ENCODE measurements at places on chromosomes 1 and 21.
A peak's percentile ranks its signal among the peaks of the same experiment; 100 is the strongest.

DNA sequence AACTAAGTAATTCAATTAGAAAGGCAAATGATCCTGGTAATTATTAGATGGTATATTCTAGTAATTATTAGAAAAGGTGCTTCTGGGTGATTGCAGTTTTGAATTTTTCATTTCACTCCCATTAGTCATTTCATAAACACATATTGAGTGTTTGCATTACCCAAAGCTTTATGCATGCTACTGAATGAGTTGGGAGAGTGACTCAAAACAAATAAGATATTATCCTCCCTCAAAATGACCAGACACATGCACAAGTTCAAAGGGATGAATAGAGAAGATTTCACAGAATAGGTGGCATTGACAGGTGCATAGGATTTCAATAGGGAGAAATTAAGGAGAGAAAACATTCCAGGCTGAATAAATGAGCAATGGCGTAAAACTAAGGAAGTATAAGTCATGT is 84.7 kb downstream of the PHTF1 start:
- DNase-seq, result no peak

DNA sequence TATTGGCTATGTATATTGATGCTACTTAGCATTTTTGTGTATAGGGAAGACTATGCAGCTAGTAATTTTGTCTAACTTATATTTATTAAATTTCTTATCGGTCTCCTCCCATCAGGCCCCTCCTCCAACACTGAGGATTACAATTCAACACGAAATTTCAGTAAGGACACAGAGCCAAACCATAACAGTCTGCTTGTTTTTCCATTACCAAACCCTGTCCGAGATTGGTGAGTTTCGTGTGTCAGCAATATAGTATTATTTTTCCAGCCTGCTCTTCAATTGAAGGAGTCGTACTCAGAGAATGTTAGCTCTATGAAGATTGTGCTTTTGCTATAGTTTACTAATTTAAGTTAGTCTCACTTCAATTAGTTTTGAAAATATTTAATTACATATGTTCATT is 1495.3 kb downstream of the MRPL39 start:
- no peak for DNase-seq

DNA sequence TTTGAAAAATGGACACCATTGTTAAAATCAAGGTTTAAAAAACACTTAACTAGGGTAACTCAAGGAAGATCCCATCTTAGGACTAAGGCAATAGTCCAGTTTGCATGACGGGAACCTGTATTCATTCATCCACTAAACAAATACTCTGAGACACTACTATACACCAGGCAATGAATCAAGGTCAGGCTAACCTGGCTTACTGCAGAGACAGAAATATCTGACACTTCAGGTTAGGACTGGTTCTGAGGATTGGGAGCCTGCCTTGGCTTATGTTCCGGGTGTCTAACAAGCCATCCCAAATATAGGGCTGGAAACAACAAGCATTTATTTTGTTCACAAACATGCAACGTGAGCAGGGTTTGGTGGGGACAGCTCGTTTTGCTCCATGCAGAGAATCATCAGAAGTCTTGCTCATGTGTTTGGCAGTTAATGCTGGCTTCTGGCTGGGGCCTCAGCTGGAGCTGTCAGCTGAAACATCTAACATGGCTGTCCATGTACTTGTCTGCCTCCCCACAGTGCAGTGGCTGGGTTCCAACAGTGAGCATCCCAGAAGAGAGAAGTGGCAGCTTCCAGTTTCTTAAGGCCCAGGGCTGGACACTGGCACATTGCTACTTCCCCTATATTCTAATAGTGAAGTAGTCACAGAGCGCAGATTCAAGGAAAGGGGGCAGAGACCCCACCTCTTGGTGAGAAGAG is 37.0 kb upstream of the CAMK1G start:
- no peak for DNase-seq

DNA sequence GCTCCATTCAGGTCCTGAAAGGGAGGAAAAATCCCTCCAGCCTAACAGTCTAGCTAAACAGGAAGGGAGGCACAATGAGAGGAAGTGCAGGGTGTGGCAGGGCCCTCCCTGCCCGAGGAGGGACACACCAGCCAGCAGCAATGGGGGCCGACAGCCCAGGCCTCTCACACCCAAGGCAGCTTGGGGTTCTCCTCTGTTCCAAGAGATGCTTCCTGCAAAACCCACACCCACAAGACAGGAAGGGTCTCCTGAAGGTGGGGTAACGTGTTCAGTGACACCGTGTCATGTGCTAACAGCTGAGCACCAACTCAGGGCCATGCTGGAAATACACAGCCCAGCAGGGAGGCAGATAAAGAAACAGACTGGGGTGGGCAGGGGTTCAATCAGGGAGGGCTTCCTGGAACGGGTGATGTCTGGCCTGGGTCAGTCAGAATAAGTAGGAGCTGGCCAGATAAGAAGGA is 10.2 kb downstream of the ECE1 start:
- no peak for DNase-seq

GRCh38 chr1:207071426-207071825 is 17.2 kb upstream of the C4BPB start:
- no peak for DNase-seq

GRCh38 chr21:44701541-44701940 is 4.6 kb downstream of the KRTAP10-12 start:
- no peak for DNase-seq

GRCh38 chr1:156270314-156270713 is 12.3 kb downstream of the SMG5 start:
- no peak for DNase-seq

- DNase-seq, result no peak
Measured at GRCh38 chr1:30757352-30758120, at the start of gene LAPTM5. Gene LAPTM5, minus strand, starts transcription at chr1:30757774. Its CDS starts 29 bp downstream, at chr1:30757745.

DNA sequence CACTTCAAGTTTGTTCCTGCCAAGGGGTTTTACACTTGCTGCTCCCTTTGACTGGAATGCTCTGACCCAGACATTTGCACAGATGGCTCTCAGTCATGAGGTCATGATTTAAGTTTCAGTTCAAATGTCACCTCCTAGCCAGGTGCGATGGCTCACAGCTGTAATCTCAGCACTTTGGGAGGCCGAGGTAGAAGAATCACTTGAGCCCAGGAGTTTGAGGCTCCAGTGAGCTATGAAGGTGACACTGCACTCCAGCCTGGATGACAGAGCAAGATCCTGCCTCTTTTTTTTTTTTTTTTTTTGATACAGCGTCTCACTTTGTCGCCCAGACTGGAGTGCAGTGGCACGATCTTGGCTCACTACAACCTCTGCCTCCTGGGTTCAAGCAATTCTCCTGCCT is 4.5 kb upstream of the ZMYM4 start:
- no peak for DNase-seq

DNA sequence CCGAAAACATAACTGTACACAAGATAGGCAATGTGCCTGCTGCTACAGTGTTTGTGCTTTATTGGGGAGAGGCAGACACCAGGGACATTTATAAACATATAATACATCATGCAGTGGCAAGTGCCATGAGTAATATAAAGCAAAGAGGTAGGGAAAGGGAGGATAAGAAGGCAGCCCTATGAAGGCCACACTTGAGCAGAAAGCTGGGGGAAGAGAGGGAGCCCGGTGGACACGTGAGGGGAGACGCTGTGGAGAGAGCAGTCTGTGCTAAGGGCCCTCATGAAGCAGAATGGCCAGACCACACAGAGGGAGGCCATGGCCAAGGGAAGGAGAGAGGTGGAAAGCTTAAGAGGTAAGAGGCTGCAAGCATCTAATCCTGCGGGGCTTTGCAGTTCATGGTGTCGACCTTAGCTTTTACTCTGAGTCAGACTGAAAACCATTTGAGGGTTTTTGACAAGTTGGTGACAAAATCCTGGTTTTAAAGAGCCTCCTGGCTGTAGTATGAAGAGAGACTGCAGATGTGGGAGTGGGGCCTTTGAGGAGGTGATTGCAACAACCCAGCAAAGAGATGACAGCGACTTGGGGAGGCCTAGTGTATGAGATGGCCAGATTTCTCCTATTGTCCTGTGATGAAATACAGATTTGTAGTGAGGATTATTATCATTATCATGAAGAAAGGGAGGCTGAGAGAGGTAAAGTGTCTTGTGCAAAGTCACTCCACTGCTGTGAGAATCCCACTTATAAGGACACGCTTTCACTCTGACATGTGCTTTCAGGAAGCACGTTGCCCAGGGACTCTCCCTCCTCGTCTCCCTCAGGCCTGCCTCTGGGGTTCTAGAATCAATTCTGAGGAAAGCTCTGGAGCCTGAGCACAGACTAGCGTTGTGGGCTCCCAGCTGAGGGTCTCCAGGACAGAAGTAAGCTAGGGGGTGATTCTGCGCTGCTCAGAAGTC is 192.9 kb downstream of the RHOU start:
- peak; percentile 9 for DNase-seq

GRCh38 chr1:85196358-85196757 is 4.5 kb downstream of the SYDE2 start:
- no peak for DNase-seq

GRCh38 chr21:36076878-36077655 is 7.2 kb downstream of the CBR1 start:
- no peak for DNase-seq

DNA sequence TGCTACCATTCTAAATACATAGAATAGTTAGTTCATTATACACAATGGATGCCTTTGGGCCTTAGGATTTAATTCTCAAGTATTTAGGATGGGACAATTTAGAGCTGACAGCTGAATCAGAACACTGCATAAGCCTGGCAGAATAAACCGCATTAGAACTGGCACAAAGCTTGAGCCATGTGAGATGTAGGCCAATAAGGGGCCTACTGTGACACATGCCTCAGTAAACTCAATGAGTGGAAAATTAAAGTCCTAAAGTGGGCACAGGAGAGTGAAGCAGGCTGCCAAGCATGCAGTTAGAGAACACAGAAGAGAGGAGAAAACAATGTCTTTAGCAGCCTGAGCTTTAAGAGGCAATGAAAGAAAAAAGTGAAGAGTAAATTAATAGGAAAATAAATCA is 24.3 kb downstream of the SCYL3 start:
- no peak for DNase-seq

DNA sequence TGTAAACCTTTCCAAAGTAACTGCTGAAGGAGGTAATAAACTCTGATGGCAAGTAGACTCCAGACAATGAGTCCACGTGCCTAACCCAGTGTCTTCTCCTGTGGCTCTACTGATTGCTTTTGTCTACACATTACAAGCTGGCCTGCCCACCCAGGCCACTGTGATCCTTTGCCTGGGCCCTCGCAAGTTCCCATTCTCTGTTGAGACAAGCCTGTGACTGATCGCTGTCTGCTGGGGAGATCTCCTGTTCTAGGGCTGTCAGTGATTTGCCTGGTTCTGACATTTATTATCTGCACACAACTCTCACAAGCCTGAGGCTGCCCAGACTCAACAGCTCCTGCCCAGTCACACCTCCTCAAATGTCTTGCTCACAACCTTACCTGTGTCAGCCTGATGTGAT is 81.4 kb downstream of the CYYR1 start:
- DNase-seq, result no peak

GRCh38 chr1:51986718-51987117 is 3.8 kb downstream of the RAB3B start:
- no peak for DNase-seq

GRCh38 chr21:33831962-33832659 is 83.5 kb downstream of the ATP5PO start:
- no peak for DNase-seq

GRCh38 chr1:21205416-21205815 is 28.7 kb upstream of the EIF4G3 start:
- DNase-seq, result no peak

DNA sequence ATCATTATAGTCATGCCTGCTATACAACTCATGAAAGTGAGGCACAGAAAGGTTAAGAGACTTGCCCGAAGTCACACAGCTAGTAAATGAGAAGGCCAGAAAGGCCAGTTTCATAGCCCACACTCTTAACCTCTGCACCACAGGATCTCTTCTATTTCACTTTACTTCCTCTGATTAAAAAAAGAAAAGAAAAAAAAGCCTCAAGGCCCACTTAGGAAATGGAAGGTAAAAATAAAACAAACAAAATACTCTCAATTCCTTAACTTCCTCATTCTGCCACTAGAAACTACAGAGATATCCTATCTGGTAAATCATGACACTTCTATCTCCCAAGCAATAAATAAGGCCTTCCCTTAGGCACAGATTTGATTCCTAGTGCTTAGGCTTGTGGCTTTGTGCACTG is 7.6 kb upstream of the ENAH start:
- no peak for DNase-seq

DNA sequence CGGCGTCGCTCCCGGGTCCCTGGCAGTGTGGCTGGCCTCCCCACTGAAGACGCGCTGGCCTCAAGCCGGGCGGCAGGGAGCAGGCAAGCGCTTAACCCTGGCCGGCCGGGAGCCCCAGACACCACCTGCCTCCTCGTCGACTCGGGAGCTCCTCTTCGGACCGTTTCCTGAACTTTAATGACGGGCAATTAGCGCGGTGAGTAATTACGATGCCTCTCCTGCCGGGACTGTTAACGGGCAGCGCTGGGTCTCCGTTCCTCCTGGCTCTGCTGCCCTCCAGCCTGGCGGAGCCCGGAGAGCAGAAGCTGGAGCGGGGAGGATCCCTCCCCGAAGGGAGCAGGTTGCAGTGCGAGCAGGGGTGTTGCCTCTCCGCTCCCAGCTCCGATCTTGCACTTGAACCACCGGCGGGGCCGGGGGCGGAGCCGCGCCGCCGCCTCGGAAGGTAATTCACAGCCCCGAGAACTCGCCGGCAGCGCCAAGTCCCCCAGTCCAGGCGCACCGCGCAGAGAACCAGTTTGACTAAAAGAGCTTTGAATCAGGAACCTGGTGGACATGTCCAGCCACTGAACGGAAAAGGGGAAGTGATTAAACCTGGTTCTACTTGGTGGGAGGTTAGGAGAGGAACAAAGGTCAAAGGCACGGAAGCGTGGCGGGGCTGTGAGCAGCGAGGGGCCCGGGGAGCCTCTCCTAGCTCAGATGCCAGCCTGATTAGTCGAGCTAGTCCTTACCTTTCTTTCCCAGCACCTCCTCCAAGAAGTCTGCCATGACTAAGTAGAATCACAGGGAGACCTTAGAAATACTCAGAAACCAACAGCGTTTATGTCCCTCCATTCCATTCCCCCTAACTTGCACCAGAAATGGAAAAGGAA is 18.3 kb upstream of the PLEKHA6 start:
- peak; percentile 32 for DNase-seq

- no peak for DNase-seq
Measured at GRCh38 chr1:169483500-169483966, 2.2 kb downstream of the SLC19A2 start.

GRCh38 chr1:98940069-98940721 is 64.5 kb downstream of the PLPPR5 start:
- DNase-seq, result no peak

DNA sequence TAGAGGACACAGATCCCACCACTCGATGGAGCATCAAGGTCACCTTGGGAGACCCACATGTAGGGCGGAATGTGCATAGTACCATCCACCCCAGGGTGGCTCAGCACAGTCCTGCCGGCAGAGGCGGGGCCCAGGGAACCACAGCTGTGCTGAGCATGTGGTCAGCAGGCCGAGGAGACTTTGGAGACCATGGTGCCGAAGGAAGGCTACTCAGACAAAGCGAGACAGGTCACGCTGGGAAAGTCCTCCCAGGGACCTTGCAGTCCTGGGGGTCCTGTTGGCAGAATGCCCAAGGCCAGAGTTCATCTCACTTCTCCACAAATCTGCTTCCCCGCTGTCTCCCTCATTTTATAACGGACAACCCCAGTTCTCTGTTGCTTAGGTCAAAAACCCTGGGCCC is 22.5 kb downstream of the WNT3A start:
- no peak for DNase-seq

GRCh38 chr1:171717062-171717718 is 24.7 kb downstream of the VAMP4 start:
- no peak for DNase-seq

Data from stimulated activated CD4-positive, alpha-beta T cell treated with anti-CD3 and anti-CD28 coated beads, Interleukin-4, amount 100 ng/mL, for 48 hours (primary cell).